Small intestine (tissue), 16 donors: ENCODE measurements at places on chromosomes 5 and 9. TPM values are rescaled to one million over a fixed set of nuclear protein-coding genes. Genes with fewer than 3 reads are reported as not detected.

GRCh38 chr5:17429353-17429752 lies 68.7 kb upstream of the TAF11L2 start:
- no peak overlapping the region for H3K27ac ChIP-seq
- no peak for DNase-seq
- no peaks in the 10 kb centered on the region for H3K27me3 ChIP-seq
- no peak overlapping the region for H3K4me3 ChIP-seq
- H3K36me3 ChIP-seq, result no peaks in the 10 kb centered on the region

GRCh38 chr5:123806644-123807043 lies 294.7 kb downstream of the CSNK1G3 start:
- DNase-seq, result no peak
- no peaks in the 10 kb centered on the region for H3K4me1 ChIP-seq
- no peak overlapping the region for H3K27ac ChIP-seq
- no peaks in the 10 kb centered on the region for H3K27me3 ChIP-seq

GRCh38 chr5:151005950-151006576 lies 14.3 kb upstream of the GPX3 start:
- H3K36me3 ChIP-seq, result no peaks in the 10 kb centered on the region
- H3K27me3 ChIP-seq, result no peaks in the 10 kb centered on the region
- peaks cover 22% of the 10 kb centered on the region for H3K4me1 ChIP-seq
- peak; percentile 61 for DNase-seq
- no peak overlapping the region for H3K4me3 ChIP-seq

GRCh38 chr9:74838351-74838750 lies 49.4 kb downstream of the TRPM6 start:
- no peaks in the 10 kb centered on the region for H3K27me3 ChIP-seq
- H3K27ac ChIP-seq, result no peak overlapping the region
- DNase-seq, result no peak
- no peaks in the 10 kb centered on the region for H3K36me3 ChIP-seq

DNA sequence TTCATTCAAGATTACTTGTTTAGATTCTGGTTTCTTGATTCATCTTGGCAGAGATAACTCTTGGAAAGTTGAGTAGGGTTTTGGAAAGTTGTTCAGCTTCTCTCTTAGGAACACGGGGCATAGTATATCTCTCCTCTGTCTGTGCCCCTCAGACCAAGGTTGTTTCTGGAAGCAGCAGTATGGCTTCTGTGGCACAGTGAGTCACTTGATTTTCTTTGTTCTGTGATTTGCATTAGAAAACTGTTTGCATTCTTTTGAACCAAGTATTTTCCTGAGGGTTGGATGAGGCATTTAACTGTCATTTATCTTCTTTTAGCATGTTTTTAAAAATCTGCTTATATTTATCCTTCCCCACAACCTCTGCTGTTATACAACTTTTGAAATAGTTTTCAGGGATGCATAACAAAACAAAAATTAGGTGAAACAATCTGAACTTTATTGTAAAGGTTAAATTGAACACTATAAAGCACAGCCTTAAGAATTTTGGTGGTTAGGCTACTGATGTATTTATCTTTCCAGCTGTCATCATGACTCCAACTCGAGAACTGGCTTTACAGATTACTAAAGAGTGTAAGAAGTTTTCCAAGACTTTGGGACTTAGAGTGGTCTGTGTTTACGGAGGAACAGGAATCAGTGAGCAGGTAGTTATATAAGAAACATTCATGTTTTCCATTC lies 26.5 kb downstream of the DDX46 start:
- H3K36me3 ChIP-seq, result peaks cover 36% of the 10 kb centered on the region
- no peak overlapping the region for H3K27ac ChIP-seq
- no peak overlapping the region for H3K4me3 ChIP-seq
- DNase-seq, result no peak
- H3K27me3 ChIP-seq, result no peaks in the 10 kb centered on the region

- no peaks in the 10 kb centered on the region for H3K36me3 ChIP-seq
- H3K27me3 ChIP-seq, result no peaks in the 10 kb centered on the region
- DNase-seq, result no peak
- H3K27ac ChIP-seq, result no peak overlapping the region
- H3K4me3 ChIP-seq, result no peak overlapping the region
- H3K4me1 ChIP-seq, result no peaks in the 10 kb centered on the region
Observed at GRCh38 chr5:125582352-125582751, 835.9 kb upstream of the ZNF608 start.

DNA sequence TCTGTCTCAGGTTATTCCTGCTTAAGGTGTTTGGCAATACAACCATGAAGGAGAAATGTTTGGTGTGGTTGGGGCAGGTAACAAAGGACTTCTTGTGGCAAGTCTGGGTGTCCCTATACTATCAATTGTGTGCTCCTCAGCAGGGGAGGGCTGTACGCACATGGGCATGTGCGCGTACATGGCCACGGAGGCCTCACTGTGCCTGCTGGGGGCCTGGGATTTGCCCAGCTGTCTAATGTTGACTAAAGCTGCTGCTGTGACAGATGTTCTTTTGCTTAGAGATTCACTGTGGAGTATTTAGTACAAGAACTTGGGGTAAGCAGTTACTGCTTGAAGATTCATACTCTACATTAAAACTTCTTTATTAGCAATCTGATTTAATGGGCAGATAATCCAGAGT lies 97.5 kb downstream of the HSPA4 start:
- no peaks in the 10 kb centered on the region for H3K4me1 ChIP-seq
- DNase-seq, result no peak
- no peaks in the 10 kb centered on the region for H3K27me3 ChIP-seq
- H3K27ac ChIP-seq, result no peak overlapping the region
- H3K36me3 ChIP-seq, result no peaks in the 10 kb centered on the region
- H3K4me3 ChIP-seq, result no peak overlapping the region

Gene TAF11L5
- polyA plus RNA-seq, result not detected

Gene PCDHA7
- not detected for polyA plus RNA-seq

Gene GOLM1
- polyA plus RNA-seq, result 17.8 TPM

Gene LTC4S
- 5.4 TPM for polyA plus RNA-seq

Gene NR3C1
- 32.2 TPM for polyA plus RNA-seq
